NB4 (cell line): ENCODE measurements at places on chromosomes 3 and 15.

GRCh38 chr15:38539008-38539343 is 25.6 kb downstream of the RASGRP1 start:
- DNase-seq = no peak

DNA sequence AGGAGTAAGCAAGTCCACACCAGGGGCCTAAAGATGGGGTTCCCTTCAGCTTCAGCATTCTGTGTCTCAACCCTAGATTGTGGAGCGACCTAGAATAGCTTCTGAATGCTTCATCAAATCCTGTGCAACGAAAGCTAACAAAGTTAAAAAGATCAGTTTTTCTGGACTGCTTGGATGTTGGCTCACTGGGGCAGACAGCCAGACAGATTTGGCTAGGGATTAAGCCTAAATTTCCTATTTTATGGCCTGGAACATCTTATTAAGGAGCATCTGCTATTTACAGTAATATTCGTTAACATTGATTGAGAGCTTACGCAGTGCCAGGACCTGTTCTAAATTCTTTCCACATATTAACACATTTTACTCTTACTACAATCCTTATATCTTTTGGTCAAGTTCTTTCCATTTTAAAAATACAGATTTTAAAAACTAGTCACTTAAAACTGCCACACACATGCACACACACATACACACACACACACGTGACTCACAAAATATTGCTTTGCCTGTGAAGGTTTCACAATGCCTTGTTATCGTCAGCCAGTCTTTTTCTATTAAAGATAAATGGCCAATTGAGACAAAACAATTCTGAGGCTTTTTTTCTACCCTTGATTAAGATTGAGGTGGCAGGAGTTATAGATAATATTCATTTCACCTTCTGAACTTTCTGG is 173.3 kb upstream of the SNTN start:
- no peak for DNase-seq

- DNase-seq = no peak
Observed at GRCh38 chr3:79726786-79727185, 41.0 kb downstream of the ROBO1 start.

DNA sequence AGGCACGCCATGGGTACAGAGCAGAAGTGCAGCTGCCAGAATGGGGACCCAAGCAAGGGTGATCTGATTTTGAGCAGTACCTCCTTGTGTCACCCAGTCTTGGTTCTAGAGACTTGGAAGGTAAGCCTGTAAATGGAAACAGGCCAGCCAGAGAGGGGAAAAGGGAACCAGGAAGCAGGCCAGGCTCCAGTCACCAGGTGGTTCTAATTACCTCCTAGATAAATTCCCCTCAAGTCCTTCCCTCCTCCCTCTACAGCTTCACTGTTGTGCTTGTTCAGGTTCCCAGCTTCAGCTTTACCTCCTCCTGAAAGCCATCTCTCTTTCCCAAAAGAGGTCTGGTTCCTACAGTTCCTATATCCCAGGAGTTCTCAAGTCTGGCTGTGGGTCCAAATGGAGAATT is 58.8 kb upstream of the SLC7A14 start:
- no peak for DNase-seq
